ENCODE measurements at places on chromosomes 4 and X.

DNA sequence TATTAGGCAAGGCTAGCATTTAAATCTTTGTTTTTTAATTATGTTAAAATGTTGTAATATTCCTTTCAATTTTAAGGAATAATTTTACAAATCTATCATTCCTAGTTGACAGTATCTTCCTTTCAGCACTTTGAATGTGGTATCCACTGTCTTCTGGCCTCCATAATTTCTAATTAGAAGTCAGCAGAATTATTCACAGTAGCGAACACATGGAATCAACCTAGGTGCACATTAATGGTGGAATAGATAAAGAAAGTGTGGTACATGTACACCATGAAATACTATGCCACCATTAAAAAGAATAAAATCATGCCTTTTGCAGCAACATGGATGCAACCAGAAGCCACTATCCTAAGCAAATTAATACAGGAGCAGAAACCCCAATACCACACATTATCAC lies 1887.8 kb downstream of the PCDH7 start:
- no peak for DNase-seq

DNA sequence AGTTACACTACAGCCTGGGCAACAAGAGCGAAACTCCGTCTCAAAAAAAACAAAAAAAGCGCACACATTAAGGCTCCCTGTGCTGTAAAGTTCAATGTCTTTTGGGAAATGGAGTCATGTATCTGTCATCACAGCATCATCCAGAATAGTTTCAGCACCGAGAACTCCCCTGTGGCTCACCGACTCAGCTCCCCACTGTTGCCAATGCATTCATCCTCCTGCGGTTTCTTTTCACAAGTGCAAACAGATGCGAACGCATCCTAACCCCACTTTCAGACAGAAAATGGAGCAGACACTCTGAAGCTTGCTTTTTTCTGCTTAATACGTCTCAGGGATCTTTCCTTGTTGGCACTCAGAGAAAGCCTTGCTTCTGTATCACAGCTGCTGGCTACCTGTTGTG lies 13.8 kb upstream of the SH3TC1 start:
- DNase-seq = no peak

- no peak for DNase-seq
Observed at GRCh38 chr4:138741766-138742377, 273.7 kb upstream of the NOCT start.

- no peak for DNase-seq
Observed at GRCh38 chrX:14030174-14030530, 460 bp upstream of the GEMIN8 start.

- DNase-seq = no peak
Observed at GRCh38 chrX:150512461-150512901, 55.9 kb upstream of the MTM1 start.

- no peak for DNase-seq
Observed at GRCh38 chr4:113467581-113467980, 294.0 kb downstream of the CAMK2D start.

DNA sequence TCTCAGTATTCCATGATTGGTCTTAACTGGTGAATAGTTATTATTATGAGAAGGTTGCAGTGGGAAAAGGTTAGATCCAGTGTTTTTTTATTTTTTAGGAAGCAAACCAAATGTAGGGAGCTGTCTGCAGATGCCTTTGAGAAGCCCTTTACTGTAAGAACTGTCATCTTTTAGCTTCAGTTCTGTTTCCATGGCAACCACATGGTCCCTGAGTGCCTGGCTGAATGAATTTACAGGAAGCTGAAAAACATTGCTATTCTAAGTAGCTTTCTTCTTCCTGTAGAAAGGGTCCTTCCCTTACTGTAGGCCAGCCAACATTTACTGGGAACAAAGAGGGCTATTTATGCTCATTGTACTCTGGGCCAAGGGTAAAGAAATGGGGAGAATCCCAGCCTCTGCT lies 103.3 kb downstream of the DCLK2 start:
- no peak for DNase-seq

Data from lower lobe of right lung (tissue), 2 donors.